PC-9 (cell line): ENCODE measurements at places on chromosomes 1 and 21.
A peak's percentile ranks its signal among the peaks of the same experiment; 100 is the strongest.

DNA sequence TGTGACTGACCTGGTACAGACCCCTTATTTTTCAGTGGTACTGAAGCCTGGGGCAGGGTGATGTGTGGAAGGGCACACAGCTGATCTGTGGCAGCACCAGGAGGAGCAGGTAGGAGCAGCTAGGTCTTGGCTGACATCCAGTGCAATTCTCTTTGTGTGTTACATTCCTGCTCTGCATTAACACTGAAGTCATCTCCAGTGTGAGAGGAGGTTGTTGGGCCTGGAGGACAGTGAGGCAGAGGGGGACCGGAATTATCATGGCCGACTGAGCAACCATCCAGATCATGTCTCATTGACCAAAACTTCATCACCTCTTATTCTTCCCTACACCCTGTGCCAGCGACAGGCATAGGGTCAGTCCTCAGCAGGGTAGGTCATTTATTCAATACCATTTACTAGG, 1.5 kb downstream of the SLAMF8 start:
- no peak for DNase-seq

DNA sequence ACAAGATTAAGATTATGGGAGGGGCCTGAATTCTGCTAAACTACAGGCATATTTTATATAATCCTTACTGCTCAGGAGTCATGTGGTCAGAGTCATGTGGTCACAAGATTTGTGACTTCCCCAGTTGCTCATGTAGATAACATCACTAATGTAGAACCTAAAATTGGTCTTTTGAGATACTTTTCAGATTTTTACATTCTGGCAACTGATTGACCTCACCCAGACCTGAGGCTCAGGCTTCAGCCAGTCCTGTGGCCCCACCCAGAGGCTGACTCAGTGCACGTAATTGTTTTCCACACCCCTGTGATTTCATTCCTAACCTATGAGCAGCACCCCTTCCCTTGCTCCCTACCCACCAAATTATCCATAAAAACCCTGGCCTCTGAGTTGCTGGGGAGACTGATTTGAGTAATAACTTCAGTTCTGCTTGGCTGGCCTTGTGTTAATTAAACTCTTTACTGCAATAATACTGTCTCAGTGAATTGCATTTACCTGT, 41.7 kb upstream of the ZNF326 start:
- DNase-seq = peak; percentile 98

DNA sequence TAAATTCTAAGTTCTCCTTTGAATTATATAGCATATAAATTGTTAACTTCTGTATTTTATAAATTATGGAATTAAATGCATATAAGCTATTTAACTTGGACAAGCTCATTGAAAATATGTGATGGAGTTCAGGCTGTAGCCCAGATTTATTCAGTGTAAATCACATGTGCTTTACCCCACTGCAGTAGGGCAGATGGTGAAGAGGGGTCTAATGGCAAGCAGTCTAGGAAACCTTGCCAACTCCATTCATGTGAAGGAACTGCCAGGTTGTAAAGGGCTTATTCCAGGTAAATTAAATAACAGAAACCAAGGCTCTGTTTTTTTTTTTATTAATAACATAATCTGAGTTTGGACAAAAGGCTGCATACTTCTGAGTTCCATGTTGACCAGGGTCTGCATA, 243.2 kb downstream of the NCAM2 start:
- no peak for DNase-seq

GRCh38 chr1:117632269-117633067, 26.6 kb downstream of the TENT5C start:
- DNase-seq = peak; percentile 91

- no peak for DNase-seq
These were observed 97.8 kb downstream of the TYW3 start for GRCh38 chr1:74830766-74831165.

GRCh38 chr1:2310332-2311183, 80.8 kb downstream of the MORN1 start:
- no peak for DNase-seq

GRCh38 chr1:210937846-210938245, 196.1 kb downstream of the KCNH1 start:
- no peak for DNase-seq

DNA sequence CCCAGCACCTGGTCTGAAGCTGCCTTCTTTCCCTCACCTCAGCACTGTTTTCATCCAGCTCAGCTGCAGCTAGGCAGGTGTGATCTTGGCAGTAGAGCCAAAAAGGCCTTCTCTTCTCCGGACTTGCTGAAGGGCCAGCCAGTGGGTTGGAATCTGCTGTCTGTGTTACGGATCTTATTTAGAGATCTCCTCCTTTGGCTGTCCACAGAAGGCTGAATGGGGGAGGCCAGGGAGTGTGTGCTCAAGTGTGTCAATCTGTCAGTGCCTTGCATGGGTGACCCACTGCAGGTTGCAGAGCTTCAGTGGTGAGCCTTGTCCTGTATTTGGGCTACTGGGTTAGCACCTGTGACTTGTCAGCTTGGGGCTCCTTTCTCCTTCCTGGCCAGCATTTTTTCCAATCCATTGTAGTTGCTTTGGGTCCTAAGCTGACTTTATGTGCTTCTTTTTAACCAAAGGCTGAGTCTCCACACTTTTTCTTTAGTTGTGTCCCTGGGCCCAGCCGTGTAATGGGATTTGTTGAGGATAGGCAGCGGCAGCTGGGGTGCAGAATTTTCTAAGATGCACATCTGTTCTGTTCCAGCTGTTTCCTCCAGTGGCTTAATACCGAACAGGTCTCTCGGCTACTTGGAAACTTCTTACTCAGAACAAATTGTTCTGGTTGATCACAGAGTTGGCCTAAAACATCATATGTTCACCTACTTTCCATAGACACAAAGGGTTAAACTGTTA, 126.8 kb downstream of the PEX14 start:
- no peak for DNase-seq

DNA sequence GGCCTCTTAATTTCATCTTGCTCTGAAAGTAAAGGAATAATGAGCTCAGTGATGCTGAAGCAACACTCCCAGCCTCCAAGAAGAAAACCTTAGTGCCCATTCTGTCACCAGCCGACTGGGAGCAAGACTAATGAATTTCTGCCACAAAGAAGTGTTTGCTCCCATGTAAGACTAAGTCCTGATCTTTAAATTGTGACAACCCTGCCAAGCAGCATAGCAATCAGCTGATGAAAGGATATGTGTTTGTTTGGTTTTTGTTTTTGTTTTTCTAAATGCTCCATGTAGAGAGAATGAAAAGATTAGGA, 113.7 kb upstream of the PALMD start:
- no peak for DNase-seq

DNA sequence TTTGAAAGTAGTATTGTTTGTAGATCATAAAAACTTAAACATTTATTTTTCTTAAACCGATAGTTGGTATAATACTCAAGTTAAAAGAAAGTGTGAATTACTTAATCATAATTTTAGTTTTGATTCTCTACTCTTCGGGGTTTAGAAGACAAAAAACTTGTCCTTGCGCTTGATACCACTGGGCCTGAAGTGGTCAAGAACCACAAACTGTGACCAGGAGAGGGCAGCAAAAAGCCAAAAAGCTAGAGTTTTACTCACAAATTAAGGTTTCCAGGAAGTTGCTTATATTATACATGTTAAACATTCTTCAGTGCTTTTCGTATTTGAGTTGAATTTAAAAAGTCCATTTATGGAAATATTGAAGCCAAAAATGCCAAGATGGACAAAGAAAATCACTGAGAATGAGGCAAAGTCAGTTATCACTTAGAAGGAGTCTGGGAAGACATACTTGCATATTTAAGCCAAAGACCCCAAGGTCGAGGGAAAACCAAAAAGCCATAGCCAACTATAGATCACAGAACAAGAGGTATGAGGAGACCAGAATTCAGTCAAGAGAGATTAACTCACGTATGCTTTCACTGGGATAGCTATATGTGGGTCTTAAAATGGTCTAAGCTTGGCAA, 34.2 kb downstream of the EFCAB7 start:
- no peak for DNase-seq

GRCh38 chr21:42863504-42863870, 15.9 kb downstream of the WDR4 start:
- no peak for DNase-seq

DNA sequence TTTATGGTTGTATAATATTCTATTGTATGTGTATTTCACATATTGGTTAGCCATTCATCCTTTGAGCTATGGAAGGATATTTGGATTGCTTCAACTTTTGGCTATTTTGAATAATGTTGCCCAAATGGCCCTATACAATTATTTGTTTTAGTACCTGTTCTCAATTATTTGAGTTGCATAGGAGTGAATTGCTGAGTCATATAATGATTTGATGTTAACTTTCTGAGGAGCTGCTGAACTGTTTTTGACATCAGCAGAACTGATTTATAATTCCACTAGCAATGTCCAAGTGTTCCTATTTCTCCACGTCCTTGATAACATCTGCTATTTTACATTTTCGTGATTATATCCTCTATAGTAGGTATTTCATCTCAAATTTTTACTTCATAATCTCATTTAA, 839.9 kb downstream of the KCNT2 start:
- DNase-seq = no peak

- DNase-seq = no peak
These were observed 193.2 kb downstream of the LHX8 start for GRCh38 chr1:75327395-75327794.

DNA sequence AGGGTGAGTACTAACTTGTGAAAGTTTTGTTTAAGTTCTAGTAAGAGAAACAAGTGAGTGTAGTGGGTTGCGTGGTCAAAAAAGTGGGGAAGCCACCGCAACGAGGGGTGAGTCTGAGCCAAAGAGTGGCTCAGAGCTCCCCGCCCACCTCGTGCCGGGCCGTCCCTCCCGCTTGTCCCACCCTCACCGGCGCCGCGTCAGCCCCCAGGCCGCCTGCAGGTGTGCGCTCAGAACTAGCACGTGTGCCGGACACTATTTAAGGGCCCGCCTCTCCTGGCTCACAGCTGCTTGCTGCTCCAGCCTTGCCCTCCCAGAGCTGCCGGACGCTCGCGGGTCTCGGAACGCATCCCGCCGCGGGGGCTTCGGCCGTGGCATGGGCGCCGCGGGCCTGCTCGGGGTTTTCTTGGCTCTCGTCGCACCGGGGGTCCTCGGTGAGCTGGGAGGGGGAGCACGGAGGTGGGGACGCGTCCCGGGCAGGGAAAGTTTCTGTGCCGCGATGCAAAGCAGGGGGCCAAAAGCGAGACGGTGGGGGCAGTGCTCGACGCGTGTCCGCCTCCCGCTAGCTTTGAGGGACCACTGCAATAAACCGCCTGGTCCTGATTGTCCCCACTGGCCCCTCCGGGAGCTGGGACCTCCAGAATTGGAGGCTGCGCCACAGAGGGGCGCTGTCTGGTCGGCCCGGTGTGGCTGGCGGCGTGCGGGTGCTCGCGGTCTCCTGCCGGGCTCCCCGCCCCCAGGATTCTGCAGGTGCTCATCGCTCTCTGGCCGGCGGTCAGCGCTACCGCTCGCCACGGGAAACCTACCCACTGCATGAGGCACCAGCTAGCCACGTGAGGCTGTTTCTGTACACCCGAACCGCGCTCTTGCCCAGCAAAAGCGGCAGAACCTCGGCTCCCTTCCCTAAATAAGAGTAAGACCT, at the start of gene CR2:
Gene CR2, plus strand, starts transcription at position 283 of the 919 bp plus-strand sequence. Its CDS starts 91 bp downstream, at position 374.
- peak; percentile 59 for DNase-seq

DNA sequence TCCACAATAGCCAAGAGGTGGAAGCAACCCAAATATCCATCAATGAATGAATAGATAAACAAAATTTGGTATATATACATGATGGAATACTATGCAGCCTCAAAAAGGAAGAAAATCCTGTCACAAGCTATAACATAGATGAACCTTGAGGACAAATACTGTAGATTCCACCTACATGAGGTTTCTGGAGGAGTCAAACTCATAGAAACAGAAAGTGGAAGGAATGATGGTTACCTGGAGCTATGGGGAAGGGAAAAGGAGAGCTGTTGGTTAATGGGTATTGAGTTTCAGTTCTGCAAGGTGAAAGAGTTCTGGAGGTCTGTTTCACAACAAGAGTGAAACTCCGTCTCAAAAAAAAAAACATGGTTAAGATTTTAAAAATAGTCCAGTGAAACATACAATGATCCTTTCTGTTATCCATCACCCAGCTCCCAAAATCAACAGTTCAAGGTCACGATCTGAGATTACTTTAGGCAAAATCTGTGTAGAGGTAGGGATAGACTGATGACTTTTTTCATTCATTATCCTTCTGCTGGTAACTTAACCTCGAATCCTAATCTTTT, 80.8 kb upstream of the HNRNPU start:
- DNase-seq = no peak

DNA sequence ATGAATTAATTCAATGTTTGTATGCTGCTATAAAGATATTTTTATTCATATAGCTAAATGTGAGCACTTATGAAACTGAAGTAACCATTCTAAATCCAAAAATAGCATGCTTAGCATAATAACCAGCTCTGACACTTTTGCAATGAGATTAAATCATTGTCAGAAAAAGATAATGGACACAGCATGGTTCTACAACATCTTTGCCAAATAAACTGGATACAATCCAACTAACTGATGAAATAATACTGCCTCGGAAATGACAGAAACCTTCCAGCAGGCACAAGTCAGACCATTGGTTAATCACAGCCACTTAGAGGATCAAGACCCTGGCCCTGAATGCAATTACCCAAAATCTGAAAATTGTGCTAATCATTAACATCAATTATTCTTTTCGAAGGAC, 592.7 kb upstream of the ADGRL4 start:
- no peak for DNase-seq

DNA sequence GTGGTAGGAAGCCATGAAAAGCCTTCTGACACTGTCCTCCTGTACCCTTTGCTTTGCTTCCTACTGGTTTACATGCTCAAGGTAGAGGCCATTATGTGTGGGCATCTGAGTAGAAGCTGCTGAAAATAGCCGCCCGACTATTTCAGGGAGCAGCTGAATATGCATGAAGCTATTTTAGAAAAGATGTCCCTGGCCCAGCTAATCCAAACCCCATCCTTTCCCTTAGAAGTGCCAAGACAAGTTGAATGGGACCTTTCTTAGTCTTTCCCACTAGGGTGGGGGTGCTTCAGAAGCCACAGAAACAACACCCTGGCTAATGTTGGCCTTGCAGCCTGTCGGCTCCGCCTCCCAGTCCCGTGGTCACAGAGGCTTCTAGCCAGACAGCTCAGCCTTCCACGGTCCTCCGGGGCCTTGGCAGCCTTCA, 205.1 kb upstream of the EDN2 start:
- DNase-seq = no peak
